ENCODE measurements at places on chromosomes 12 and 14.
A peak's percentile ranks its signal among the peaks of the same experiment; 100 is the strongest.

- DNase-seq = peak; percentile 2
These were observed 20.1 kb downstream of the SLC6A13 start for GRCh38 chr12:242496-242895.

DNA sequence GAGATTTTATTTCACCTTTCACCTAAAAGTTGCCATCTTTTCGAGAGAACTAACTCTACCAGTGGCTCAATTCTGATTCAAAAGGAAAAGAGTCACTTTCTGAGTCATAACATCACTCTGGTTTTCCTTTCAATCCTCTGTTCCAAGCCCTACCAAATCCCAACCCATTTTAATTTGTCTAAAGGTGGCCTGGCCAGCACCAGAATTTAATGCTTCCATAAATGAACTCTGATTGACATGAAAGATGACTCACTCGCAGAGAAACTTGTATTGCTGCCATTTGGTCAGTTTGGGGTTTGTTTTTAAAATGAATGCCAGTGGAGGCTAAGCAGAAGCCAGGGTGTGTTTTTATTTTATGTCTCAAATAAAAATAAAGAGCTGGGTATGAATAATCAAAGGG, 117.4 kb upstream of the SOX5 start:
- no peak for DNase-seq

- no peak for DNase-seq
These were observed 24.9 kb upstream of the RHOJ start for GRCh38 chr14:63179383-63179782.

DNA sequence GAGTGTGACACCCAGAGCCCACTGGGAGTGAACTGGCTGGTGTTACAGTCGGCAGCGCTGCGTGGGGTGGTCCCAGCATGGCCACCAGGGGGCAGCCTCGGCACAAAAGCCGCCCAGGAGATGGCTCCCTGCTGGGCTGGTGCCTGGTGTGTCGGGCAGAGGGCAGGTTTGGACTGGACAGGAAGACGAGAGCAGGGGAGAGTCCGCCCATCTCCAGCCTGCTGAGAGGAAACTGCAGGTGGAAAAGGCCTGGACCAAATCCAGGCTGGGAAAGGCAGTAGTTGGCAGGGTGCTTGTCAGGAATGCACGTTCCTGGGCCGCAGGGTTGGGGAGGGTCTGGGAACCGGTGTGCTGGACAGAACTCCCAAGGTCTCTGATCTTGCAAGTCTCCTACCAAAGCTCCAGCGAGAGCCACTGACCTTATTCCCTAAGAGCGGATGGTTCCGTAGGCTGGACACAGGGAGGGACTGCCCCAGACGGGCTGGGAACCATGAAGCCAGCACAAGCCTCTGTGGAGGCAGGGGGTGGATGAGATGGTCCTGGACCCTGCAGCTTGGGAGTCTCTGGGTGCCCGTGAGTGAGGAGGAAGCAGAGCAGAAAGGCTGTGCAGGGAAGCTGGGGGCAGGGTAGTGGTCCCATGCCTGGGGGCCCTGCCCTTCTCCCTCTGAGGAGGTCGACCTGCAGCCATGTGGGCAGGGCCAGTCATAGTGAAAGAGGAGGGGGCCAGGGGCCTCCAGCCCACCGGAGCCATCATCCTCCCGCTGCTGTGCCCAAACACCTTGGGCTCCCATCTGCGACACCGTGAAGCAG, 1.8 kb downstream of the AHNAK2 start:
- DNase-seq = peak; percentile 98

DNA sequence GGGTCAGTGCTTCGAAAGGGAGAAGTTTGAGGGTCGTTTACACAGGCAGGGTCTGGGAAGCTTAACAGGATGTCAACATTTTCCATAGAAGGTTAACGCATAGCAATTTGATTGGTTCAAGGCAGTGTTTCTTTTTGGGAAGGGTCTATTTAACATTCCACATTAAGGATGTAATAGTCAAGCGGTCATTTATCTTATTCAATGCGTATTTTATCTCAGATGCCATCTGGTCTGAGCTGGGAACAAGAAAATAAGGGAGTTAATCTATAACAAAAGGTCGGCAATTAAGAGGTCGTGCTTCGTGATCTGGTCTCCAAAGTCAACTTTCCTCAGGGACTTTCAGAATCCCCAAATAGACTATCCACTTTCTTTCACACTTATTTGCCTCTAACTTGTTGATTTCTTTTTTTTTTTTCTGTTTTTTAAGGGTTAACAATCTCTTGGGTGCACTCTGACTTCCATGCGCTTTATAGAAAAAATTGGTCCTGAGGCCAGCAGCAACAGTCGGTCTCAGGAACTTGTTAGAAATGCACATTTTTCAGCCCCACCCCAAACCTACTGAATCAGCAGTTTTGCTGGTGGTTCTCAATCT, 550 bp upstream of the RESF1 start:
- DNase-seq = no peak

- DNase-seq = no peak
These were observed 10.4 kb upstream of the HOXC13 start for GRCh38 chr12:53928054-53928835.

GRCh38 chr12:94025068-94025467, 123.3 kb upstream of the PLXNC1 start:
- DNase-seq = no peak

DNA sequence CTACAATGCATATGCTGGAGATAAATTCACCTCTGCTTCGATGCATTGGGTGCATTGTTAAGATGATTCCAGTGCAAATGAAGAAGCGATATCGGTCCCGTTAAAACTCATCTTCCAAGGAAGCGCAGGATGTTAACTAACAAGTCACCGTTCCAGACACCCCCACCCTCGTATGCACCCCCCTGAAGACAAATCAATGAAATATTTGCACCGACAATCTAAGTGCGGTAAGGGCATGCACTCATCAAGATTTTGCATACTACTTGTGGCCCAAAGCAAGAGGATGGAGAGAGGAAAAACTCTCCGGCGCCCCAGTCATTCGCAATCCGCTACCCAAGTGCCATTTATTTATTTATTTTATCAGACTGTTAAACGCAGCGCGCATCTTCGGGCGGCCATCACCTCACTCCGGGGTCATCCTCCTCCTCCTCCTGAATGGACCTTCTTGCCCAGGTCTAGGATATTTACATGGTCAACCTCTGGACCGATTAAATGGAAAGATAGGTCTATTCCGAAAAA, 1.2 kb downstream of the NOVA1 start:
- no peak for DNase-seq

GRCh38 chr14:68790644-68791077, 2.2 kb downstream of the ZFP36L1 start:
- DNase-seq = peak; percentile 85

DNA sequence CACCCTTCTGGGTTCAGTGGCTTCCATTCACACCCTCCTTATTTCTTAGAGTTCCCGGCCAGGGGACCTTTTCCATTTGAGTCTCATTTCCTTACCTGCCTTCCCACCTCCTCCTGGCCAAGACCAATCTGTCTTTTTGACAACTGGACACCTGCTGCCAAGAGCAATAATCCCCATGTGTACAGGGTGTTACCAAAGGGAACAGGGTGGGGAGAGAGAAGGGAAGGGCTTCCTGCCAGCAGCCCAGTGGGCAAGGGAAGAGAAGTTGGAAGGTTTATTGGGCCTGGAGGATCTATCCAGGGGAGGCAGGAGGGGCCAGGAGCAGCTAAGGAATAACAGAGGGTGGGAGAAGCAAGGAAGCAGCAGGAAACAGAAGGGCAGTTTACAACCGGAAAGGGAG, 346.2 kb downstream of the C12orf75 start:
- no peak for DNase-seq

DNA sequence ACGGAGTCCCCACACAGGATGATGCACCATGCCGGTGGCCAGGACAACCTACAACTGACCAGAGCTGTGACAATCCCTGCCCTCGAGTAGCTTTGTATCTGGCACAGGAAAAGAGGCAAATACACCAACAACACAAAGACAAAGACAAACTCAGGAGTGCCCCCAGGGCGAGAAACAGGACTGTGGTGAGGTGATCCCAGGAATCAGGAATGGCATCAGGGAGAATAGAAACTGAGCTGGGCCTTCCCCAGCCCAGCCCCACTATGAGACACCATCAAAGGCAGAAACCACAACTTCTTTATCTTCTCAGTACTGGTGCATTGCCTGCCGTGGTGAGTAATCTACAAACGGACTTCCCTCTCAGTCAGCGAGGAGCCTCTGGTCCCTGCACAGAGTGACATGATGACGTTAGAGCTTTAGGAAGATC, 157.7 kb downstream of the TTC7B start:
- DNase-seq = no peak

GRCh38 chr14:76773188-76773885, 12.1 kb downstream of the VASH1 start:
- DNase-seq = peak; percentile 46

GRCh38 chr12:106046301-106046846, 92.4 kb downstream of the NUAK1 start:
- DNase-seq = no peak

DNA sequence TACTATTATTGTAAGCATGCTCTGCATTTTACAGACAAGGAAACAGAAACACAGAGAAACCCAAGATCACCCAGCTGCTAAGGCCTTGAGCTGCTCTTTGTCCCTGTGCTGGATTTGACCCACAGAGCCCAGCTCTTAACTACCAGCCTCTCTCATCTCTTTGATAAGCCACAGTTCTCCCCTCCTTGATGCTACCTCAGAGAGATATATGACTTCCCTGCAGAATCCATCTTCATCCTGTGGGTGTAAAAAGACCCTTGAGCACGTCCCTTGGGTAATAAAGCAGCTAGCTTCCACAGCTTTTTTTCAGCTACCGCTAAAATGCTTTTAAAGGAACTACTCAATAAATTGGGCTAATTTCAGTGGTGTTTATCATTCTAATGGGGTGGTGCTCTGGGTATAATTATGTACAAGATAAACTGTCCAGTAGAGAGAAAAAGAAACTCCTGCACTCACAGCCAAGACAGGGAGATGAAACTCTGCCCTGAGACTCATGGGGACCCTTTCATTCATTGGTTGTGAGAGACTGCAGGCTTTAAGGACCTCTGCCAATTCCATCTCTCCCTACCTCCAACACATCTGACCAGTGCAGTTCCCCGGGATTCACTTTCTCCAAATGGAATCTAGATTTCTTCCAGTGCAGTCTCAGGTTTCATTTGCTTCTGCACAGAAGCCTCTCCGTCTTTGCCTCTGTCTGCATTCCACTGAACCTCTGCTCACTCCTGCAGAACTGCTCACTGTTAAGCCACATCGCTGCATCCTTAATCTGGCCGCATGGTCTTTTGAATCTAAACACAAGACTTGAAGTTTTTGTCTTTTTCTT, 24.7 kb upstream of the NTF3 start:
- DNase-seq = no peak

DNA sequence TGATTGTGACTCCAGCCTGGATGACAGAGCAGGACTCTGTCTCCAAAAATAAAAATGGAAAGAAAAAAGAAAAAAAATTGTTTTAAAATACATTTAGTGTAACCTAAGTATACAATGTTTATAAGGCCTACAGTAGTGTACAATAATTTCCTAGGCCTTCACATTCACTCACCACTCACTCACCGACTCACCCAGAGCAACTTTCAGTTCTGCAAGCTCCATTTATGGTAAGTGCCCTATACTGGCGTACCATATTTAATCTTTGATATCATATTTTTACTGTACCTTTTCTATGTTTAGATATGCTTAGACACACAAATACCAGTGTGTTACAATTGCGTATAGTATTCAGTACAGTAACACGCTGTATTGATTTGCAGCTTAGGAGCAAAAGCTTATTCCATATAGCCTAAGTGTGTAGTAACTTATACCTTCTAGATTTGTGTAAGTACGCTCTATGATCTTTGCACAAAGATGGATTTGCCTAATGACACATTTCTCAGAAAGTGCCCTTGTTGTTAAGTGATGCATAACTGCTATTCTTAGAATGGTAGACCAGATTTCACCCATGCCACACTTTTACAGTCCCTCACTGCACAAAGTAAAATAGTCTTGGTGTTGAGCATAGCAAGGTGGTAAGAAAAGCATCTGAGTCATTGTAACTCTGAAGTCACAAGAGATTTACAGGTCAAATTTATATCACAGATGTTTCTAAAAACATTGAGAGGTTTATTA, 151.9 kb downstream of the LRRK2 start:
- no peak for DNase-seq

GRCh38 chr12:112995008-112995407, 16.7 kb downstream of the OAS2 start:
- DNase-seq = no peak

DNA sequence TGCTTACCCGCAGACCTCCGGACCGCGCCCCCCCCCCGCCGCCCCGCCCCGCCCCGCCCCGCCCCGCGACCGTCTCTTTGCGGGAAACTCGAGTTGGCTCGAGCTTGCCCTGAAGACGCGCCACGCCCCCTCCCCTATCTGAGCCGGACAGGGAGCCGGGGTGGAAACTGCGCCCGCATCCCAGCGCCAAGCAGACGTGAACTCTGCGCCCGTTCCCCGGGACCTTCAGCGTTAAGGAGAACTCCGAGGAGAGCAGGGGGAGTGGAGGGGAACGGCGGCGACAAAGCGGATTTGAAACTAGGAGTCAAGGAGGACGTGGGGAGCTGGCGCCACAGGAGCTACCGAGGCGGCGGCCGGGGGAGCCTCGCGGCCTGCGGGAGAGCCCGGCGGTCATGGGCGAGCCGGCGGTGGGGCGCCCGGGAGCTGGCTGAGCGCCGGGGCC, at the start of gene KCNK13:
TSS of gene KCNK13 (plus strand) at position 310 of the 442 bp plus-strand sequence. CDS start 212 bp downstream, outside the sequence.
- DNase-seq = peak; percentile 59

DNA sequence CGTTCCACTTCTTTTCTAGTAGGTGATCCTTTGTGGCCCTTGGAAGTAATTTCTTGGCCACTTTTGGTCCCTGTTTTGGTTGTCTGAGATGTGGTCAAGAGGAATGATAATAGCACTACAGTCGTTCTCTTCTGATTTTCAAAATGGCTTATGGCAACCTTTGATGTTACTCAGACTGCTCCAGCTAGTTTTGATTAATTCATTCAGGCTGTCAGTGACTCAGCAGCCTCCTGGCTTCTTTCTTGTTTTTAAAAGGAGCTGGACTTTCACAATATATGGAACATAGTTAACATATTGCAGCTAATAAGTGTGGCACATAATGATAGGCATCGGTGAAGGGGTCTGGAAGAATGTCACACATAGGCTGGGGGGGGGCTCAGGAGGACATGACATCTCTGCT, 47.3 kb downstream of the WDR20 start:
- no peak for DNase-seq

Measured in activated CD8-positive, alpha-beta memory T cell treated with anti-CD3 and anti-CD28 coated beads, Interleukin-2, amount 50 U/mL, for 48 hours (primary cell).